ENCODE measurements at places on chromosomes 4 and X.

- no peak for DNase-seq
These were observed 15.3 kb downstream of the KDR start for GRCh38 chr4:55110131-55110530.

- DNase-seq: no peak
These were observed 12.8 kb upstream of the TASL start for GRCh38 chrX:30590368-30590767.

- no peak for DNase-seq
These were observed 43.7 kb downstream of the TMPRSS11E start for GRCh38 chr4:68490826-68491457.

- DNase-seq: no peak
These were observed 41.7 kb downstream of the LIN54 start for GRCh38 chr4:82968972-82969371.

DNA sequence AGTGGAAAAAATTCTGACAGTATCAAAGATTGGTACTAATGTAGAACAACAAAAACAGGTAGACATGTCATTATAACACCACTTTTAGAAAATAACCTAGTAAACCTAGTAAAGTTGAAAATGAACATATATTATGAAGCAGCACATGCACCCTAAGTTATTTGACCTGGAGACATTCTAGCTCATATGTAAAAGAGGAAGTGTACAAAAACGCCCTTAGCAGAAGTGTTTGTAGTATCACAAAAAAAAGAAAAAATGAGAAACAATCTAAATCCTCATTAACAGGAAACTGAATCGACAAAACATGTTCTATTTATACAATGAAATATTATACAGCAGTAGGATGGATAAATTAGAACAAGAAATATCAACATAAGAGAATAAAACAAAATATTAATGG lies 318.9 kb upstream of the PPP1R2C start:
- DNase-seq: no peak
